ENCODE measurements at places on chromosomes 16 and 17. TPM values are rescaled to one million over a fixed set of nuclear protein-coding genes. Genes with fewer than 3 reads are reported as not detected.

The WSCD1 gene
- not detected for total RNA-seq

The KRT9 gene
- total RNA-seq = not detected

The TBC1D3K gene
- not detected for total RNA-seq

The PRMT7 gene
- 112 TPM for total RNA-seq

The PRRT2 gene
- total RNA-seq = 1.6 TPM

The CD300E gene
- total RNA-seq = not detected

The SHCBP1 gene
- total RNA-seq = 0.29 TPM

The SDK2 gene
- 11.3 TPM for total RNA-seq

The TNK1 gene
- total RNA-seq = 23.1 TPM

The TCAP gene
- total RNA-seq = 8.5 TPM

The UNC45B gene
- total RNA-seq = 0.36 TPM

The ARHGAP44 gene
- total RNA-seq = not detected

The CHST6 gene
- not detected for total RNA-seq

The CLEC18A gene
- 1.3 TPM for total RNA-seq

The KRTAP4-12 gene
- total RNA-seq = not detected

The PITPNM3 gene
- total RNA-seq = 0.74 TPM

The MYOCD gene
- total RNA-seq = not detected

The COX10 gene
- 21.2 TPM for total RNA-seq

The ZNF287 gene
- total RNA-seq = 18.8 TPM

The MT1H gene
- total RNA-seq = not detected

The DHX58 gene
- total RNA-seq = 57.3 TPM

The CASKIN1 gene
- total RNA-seq = 0.08 TPM

The TMED6 gene
- total RNA-seq = 4.5 TPM

The OR1G1 gene
- total RNA-seq = not detected

The WNT9B gene
- total RNA-seq = not detected

The BICDL2 gene
- not detected for total RNA-seq

The CDH13 gene
- total RNA-seq = not detected

The SCGB1C2 gene
- total RNA-seq = not detected

The LDAF1 gene
- total RNA-seq = 10.6 TPM

The PLA2G10 gene
- not detected for total RNA-seq

The SLC16A5 gene
- 14.2 TPM for total RNA-seq

The AOC3 gene
- 1.6 TPM for total RNA-seq

The NOD2 gene
- 0.08 TPM for total RNA-seq

The ERN2 gene
- not detected for total RNA-seq

The CMTM2 gene
- total RNA-seq = not detected

The ZCCHC14 gene
- 29.5 TPM for total RNA-seq

The EMP2 gene
- not detected for total RNA-seq

The UMOD gene
- total RNA-seq = not detected

The DNAI2 gene
- 0.38 TPM for total RNA-seq

The SOST gene
- total RNA-seq = not detected

The SLC52A1 gene
- total RNA-seq = 0.25 TPM

The HMOX2 gene
- total RNA-seq = 64.3 TPM

The KRTAP4-3 gene
- total RNA-seq = not detected

The STXBP4 gene
- total RNA-seq = 5.7 TPM

The RGS11 gene
- not detected for total RNA-seq

The ICAM2 gene
- 89.3 TPM for total RNA-seq

The TEDC2 gene
- 0.96 TPM for total RNA-seq

The CHST5 gene
- not detected for total RNA-seq

The RAB37 gene
- total RNA-seq = 34.0 TPM

The CAVIN1 gene
- total RNA-seq = not detected

The HES7 gene
- total RNA-seq = not detected

The PPM1E gene
- total RNA-seq = not detected

The LGALS9B gene
- not detected for total RNA-seq

The NOB1 gene
- 59.7 TPM for total RNA-seq

The RILP gene
- 1.7 TPM for total RNA-seq
